ENCODE measurements at places on chromosomes 11 and 22.

- peaks cover 62% of the 10 kb centered on the region for H3K27me3 ChIP-seq
- no peak for DNase-seq
- peaks cover 1% of the 10 kb centered on the region for H3K36me3 ChIP-seq
- no peak overlapping the region for H3K4me3 ChIP-seq
- no peaks in the 10 kb centered on the region for H3K4me1 ChIP-seq
These were observed 192.6 kb upstream of the E2F8 start for GRCh38 chr11:19433367-19433766.

DNA sequence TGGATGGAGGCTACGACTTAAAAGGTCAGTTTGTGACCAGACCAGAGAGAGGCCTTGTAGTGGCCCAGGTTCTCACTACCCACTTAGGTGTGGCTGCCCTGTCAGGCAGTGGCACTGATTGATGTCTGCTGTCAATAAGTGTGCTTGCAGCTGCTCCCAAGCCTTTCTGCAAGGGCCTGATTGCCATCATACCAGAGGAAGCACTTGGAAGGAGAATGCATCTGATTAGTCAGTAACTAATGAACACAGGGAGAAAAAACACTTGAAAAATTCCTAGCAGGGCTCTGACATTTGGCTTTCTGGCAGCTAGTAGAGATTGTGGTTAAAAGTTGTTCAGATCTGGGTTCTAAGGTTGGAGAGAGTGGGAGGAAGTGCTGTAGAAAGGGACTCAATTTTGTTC, 107.5 kb downstream of the NAV2 start:
- peaks cover 36% of the 10 kb centered on the region for H3K27me3 ChIP-seq
- peaks cover 3% of the 10 kb centered on the region for H3K36me3 ChIP-seq
- H3K27ac ChIP-seq, result no peak overlapping the region
- H3K4me1 ChIP-seq, result peaks cover 4% of the 10 kb centered on the region
- H3K4me3 ChIP-seq, result no peak overlapping the region
- DNase-seq, result no peak

DNA sequence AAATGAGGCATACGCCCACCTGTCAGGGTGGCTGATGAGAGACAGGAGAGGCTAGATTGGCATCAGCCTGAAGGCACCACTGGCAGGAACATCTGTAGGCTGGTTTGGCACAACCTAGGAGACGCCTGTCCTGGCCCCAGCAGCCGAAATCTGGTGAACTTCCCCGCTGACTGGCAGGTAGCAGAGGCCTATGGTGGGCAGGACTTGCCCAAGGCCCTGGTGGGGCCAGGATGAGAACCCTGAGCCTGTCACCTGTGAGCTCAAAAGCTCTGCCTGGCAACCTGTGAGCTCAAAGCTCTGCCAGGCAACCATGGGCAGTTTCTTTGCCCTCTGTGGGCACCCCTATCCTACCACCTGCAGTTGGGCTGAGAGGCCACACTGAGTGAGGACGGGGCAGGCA, 2.5 kb downstream of the DERL3 start:
- H3K27me3 ChIP-seq, result no peaks in the 10 kb centered on the region
- peaks cover 21% of the 10 kb centered on the region for H3K4me1 ChIP-seq
- no peak for DNase-seq
- H3K27ac ChIP-seq, result peak overlapping the region; percentile 27
- no peak overlapping the region for H3K4me3 ChIP-seq

DNA sequence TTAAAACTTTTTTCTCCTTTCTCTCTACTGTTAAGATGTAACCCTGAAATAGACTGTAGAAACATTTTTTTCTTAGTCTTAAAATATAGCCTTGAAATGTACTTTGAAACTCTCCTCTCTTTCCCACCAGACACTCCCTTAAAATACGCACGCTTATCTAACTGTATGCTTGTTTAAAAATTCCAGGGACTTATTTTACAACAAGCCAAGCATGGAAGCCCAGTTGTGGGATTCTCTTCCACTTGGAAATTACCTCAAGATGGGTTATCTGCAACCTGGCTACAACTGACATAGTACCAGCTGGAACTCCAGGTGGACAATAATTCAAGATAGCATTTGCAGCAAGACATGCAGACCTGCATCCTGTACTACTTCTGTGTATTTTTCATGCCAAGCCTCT, 12.1 kb upstream of the CHORDC1 start:
- H3K4me1 ChIP-seq, result peaks cover 4% of the 10 kb centered on the region
- H3K27me3 ChIP-seq, result peaks cover 12% of the 10 kb centered on the region
- no peak overlapping the region for H3K27ac ChIP-seq
- H3K36me3 ChIP-seq, result no peaks in the 10 kb centered on the region

- H3K27me3 ChIP-seq, result no peaks in the 10 kb centered on the region
- peak overlapping the region; percentile 98 for H3K27ac ChIP-seq
- H3K4me3 ChIP-seq, result peak overlapping the region; percentile 93
- H3K4me1 ChIP-seq, result peaks cover 59% of the 10 kb centered on the region
- peaks cover 3% of the 10 kb centered on the region for H3K36me3 ChIP-seq
These were observed 15.2 kb downstream of the BCL9L start for GRCh38 chr11:118910309-118911112.

- no peaks in the 10 kb centered on the region for H3K36me3 ChIP-seq
- H3K4me3 ChIP-seq, result no peak overlapping the region
- no peak for DNase-seq
- no peak overlapping the region for H3K27ac ChIP-seq
- H3K27me3 ChIP-seq, result peaks cover 64% of the 10 kb centered on the region
These were observed 274.5 kb upstream of the B3GAT1 start for GRCh38 chr11:134686460-134687061.

DNA sequence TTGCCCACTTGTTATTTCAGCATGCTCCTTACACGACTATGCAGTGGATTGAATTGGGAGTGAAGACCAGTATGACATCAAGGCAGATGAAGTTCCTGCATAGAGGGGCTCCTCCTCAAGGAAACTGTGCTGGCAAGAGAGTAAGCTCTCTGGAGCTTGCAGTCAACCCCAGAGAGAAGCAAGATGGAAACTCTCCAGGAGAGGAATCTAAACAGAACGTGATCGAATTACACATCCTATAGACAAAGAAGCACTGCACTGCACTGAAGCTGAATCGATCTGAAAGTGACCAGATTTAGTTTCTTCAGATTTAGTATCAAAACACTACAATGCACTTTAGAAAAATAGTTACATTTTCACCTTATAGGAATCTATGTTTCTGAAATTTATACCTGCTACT, 947.7 kb upstream of the TENM4 start:
- DNase-seq, result no peak
- H3K27me3 ChIP-seq, result no peaks in the 10 kb centered on the region
- H3K36me3 ChIP-seq, result no peaks in the 10 kb centered on the region
- H3K27ac ChIP-seq, result no peak overlapping the region
- H3K4me1 ChIP-seq, result no peaks in the 10 kb centered on the region

Data from T-helper 17 cell (primary cell).